Type B pancreatic cell (in vitro differentiated cells): ENCODE measurements at places on chromosomes 3 and 15. TPM values are rescaled to one million over a fixed set of nuclear protein-coding genes. Genes with fewer than 3 reads are reported as not detected.

GMPS gene
- total RNA-seq = 58.6 and 90.4 TPM in 2 replicates

CELSR3 gene
- total RNA-seq = 9.8 and 10.2 TPM in 2 replicates

ZNF501 gene
- 5.0 and 5.8 TPM in 2 replicates for total RNA-seq

SCN11A gene
- 0.21 and 1.4 TPM in 2 replicates for total RNA-seq

SLC15A2 gene
- 3.4 and 4.9 TPM in 2 replicates for total RNA-seq

DNA sequence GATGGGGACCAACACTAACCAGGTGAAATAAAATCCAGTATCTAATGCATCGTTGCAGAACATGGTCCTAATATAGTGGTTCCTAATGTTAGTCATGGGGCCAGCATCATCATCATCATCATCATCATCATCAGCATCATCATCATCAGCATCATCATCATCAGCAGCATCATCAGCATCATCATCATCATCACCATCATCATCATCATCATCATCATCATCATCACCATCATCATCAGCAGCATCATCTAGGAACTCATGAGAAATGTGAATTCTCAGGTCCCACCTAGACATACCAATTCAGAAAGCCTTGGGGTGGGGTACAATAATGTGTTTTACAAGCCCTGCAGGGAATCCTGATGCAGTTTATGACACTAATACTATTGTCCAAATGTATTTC is 179.4 kb upstream of the LRRN1 start:
- DNase-seq = no peak

GRCh38 chr3:188198001-188198400 is 44.0 kb downstream of the LPP start:
- DNase-seq = no peak

DNA sequence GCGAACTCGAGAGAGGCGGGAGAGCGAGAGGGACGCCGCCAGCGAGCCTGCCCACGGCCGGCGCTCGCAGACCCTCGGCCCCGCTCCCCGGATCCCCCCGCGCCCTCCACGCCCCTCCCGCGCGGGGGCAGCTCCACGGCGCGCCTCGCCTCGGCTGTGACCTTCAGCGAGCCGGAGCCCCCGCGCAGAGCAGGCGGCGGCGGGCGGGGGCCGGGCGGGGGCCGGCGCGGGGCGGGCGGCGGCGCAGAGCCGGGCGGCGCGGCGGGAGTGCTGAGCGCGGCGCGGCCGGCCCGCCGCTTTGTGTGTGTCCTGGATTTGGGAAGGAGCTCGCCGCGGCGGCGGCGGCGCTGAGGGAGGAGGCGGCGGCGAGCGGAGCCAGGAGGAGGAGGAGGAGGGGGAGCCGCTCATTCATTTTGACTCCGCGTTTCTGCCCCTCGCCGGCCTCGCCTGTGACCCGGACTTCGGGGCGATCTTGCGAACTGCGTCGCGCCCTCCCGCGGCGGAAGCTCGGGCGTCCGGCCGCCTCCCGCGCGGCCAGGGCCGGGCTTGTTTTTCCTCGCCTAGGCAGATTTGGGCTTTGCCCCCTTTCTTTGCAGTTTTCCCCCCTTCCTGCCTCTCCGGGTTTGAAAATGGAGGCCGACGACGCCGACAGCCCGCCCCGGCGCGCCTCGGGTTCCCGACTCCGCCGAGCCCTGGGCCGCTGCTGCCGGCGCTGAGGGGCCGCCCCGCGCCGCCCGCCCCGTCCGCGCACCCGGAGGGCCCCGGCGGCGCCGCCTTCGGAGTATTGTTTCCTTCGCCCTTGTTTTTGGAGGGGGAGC is 524 bp downstream of the IGF1R start:
- no peak for DNase-seq

- DNase-seq = no peak
Observed at GRCh38 chr15:88147760-88148159, 108.8 kb downstream of the NTRK3 start.

GRCh38 chr3:1943395-1944118 is 155.1 kb upstream of the CNTN4 start:
- no peak for DNase-seq

- DNase-seq = no peak
Observed at GRCh38 chr3:72266016-72266370, 481.0 kb upstream of the PROK2 start.

DNA sequence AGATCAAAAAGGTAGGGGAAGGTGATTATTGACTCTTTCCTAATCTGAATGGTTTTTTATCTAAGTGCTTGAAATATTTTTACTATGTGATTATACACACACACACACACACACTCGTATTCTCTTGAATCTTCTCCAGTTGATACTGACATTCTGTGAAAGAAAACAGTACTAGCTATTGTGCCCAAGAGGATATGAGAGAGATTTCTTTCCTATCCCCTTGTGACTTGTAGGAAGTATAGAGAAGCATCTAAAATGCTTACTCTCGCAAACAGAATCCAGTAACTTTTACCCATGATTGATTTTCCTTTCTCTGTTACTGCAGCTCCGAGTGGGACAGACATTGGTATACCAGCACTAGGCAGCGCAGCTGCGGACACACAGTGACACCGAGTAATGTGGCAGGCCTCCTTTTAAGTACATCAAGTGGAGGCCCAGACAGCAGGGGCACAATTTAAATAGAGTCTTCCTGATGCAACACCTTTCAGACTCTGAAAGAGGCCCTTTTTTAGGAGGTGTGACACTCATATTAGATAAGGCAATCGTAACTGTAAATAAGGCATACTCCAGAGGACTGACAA is 421.0 kb upstream of the CNTN4 start:
- no peak for DNase-seq

GRCh38 chr3:138384531-138384930 is 36.2 kb downstream of the MRAS start:
- DNase-seq = no peak

GRCh38 chr15:77852241-77853007 is 219.7 kb upstream of the LINGO1 start:
- DNase-seq = no peak

- DNase-seq = no peak
Observed at GRCh38 chr15:57382969-57383368, 6.7 kb downstream of the CGNL1 start.

- no peak for DNase-seq
Observed at GRCh38 chr3:148004331-148004730, 595.2 kb downstream of the ZIC1 start.

DNA sequence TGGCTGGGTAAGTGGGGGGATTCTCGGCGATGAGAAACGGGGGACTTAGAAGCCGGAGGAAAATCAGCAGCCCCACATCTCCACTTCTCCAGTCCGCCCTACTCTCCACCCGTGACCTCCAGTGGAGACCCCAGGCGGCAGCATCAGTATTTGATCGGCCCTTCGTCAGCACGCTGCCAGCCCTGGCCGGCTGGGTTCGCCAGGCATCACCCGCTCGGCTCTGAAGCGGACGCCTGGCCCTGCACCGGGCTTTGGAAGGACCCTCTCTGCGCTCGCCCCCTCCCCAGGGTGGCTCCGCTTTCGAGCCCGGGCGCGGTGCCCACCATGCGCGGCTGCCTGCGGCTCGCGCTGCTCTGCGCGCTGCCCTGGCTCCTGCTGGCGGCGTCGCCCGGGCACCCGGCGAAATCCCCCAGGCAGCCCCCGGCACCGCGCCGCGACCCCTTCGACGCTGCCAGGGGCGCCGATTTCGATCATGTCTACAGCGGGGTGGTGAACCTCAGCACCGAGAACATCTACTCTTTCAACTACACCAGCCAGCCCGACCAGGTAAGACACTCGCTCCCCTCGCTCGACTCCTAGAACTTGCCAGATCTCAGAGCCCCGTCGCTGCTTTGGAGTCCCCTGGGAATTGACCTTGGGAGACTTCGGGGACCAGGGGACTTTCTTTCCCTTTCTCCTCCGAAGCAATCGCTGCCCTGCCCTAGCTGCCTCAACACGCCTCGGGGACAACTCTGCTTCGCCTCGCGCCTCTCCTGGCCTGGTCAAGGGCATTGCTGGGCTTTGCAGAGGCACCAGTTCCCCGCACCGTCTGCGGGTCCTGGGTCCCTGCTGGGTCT is 561 bp downstream of the SIDT1 start:
- DNase-seq = no peak

- no peak for DNase-seq
Observed at GRCh38 chr3:62696011-62696410, 179.2 kb downstream of the CADPS start.

GRCh38 chr3:18127859-18128681 is 297.1 kb downstream of the SATB1 start:
- DNase-seq = no peak

DNA sequence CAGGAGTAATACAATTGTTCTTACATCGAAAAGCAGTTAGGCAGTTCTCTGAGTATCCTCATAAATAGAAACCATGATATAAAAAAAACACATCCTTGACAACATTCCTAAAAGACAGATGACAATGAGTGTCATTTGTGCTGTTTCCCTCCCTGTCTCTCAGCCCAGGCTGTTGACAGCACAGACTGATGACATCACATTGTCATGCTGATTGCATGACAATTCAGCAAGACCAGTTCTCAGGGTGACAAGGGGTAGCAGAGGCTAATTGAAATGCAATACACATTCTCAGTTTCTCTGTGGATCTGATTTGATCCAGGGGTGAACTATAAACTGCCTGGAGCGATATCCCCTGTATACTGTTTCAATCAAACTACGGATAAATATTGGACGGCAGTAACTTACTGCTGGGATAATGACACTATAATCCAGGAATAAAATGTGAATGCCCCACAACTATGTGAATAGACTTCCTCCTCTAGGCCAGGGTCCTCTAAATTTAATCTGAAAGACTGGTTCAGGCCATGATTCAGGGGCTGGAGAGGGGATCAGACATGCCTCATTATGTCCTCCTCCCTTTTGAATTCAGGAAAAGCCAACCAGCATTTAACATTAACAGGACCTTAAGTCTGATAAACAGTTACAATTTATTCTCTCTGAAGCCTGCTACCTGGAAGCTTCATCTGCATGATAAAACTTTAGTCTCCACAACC is 16.7 kb upstream of the EIF1B start:
- DNase-seq = no peak

DNA sequence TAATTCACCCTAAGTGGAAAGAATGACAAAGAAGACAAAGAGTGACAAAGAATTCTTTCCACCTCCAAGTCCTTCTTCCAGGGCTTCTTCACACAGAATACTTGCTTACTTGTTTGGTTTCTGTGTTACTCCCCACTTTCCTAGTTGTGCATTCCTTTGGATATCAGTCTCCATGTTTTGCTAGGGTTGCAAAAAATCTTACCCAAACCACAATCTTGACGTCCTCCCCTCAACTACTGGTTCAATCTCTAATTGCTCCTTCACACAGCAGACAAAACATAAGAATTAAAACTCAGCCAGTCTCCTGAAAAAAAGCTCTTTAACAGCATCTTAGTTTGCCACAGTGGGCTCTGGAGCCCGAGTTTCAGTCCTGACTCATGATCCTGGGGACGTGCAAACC is 297.6 kb upstream of the CHRNA7 start:
- no peak for DNase-seq

DNA sequence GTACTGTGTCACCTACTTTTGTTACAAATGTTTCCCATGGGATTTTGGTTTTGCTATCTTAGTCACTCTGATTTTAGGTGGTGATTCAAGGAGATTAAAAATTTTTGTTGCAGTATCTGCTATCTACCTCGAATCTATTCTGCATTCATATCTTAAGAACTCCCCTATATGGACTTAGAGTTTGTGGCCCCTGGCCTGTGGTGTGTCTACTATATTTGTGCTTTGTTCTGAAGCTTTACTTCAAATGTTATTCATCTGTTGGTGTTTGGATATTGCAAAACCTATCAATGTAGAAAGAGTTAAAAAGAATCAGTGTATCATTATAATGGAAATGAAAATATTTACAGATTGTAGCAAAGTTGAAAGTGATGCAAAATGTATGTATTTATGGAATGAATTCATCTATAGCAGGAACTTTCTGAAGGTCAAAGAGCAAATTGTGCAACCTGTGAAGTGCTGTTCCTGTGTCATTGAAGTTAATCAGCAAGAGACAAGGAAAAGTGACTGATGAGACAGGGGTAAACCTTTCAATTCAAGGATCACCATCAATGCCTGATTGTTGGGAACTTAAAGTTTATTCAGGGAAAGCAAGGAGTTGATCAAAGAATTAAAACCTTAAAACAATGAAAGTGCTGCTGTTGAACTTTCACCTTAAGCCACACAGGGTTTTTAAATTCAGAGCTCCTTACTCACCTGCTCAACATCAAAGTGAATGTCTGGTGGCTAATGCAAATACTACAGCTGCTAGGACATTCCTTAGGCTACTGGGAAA is 71.0 kb downstream of the SLMAP start:
- DNase-seq = no peak

GRCh38 chr3:55963601-55964000 is 476.5 kb upstream of the WNT5A start:
- DNase-seq = no peak

GRCh38 chr15:69838338-69838737 is 259.4 kb downstream of the TLE3 start:
- no peak for DNase-seq

DNA sequence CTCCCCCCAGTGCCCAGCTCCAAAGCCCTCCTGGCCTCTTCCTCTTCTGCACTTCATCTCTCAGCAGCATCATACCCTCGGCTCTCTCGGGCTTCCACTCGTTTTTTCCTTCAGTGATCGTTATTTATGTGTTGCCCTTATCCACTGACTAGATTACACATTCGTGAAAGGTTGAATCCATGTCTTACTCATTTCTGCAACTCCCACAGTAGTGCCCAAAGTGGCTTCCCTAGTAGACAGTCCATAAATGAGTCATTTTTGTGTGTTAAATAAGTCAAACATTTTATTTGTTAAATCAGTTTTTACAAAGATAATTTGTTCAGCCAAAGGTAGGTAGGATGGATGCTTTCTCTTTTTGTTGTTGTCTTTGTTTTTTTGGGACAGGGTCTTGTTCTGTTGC is 87.4 kb downstream of the CRTC3 start:
- no peak for DNase-seq

DNA sequence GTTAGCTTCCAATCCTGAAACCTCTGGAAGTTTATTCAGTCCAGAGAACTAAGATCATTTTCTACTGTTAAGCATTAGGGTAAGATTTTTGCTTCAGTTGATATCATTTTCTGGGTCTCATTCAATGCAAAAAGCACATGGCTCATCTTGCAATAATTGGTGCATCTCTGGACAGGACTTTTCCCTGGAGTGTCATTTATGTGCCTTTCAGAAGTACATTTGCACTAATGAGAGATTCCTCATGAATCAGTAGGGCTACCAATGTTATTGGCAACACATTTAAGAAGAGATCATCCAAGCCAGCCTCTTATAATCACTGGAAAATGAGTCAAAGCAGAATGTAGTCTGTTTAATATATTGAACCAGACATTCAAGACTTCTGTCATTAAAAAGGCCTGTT is 224.2 kb upstream of the CHRNA7 start:
- DNase-seq = no peak
